ENCODE measurements at places on chromosomes 7 and 10. TPM values are rescaled to one million over a fixed set of nuclear protein-coding genes. Genes with fewer than 3 reads are reported as not detected.

DNA sequence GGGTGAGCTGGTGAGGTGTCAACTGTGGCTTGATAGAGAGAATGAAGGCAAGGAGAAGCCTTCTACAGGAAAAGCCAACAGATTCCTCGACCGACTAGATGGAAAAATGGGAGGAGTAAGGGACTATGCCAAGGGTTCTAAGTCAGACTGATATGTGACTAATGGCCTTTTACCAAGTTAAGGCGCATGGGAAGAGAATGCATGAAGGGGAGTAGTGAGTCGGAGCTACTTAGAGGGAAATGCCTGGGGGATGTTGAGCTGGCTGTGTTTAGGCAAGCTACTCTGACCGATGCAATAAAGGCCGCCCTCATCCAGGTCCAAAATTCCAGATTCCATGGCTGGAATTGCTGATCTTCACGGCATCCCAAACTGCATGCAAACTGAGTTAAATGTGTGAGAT is 48.2 kb downstream of the APBB1IP start:
- DNase-seq, result no peak

DNA sequence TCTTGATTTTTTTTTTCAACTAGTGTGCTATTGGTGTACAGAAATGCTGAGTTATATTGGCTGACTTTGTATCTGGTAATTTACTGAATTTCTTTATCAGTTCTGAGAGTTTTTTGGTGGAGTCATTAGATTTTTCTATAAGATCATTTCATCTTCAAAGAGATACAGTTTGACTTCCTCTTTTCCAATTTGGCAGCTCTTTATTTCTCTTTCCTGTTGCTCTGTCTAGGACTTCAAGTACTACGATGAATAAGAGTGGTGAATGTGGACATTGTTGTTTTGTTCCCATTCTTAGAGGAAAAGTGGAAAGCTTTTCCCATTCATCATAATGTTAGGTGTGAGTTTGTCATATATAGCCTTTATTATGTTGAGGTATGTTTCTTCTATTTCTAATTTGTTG is 50.2 kb downstream of the LOXL4 start:
- no peak for DNase-seq

- DNase-seq, result no peak
Observed at GRCh38 chr7:33114976-33115375, 5.8 kb upstream of the RP9 start.

Gene TAX1BP1
- 76.0 TPM for total RNA-seq

DNA sequence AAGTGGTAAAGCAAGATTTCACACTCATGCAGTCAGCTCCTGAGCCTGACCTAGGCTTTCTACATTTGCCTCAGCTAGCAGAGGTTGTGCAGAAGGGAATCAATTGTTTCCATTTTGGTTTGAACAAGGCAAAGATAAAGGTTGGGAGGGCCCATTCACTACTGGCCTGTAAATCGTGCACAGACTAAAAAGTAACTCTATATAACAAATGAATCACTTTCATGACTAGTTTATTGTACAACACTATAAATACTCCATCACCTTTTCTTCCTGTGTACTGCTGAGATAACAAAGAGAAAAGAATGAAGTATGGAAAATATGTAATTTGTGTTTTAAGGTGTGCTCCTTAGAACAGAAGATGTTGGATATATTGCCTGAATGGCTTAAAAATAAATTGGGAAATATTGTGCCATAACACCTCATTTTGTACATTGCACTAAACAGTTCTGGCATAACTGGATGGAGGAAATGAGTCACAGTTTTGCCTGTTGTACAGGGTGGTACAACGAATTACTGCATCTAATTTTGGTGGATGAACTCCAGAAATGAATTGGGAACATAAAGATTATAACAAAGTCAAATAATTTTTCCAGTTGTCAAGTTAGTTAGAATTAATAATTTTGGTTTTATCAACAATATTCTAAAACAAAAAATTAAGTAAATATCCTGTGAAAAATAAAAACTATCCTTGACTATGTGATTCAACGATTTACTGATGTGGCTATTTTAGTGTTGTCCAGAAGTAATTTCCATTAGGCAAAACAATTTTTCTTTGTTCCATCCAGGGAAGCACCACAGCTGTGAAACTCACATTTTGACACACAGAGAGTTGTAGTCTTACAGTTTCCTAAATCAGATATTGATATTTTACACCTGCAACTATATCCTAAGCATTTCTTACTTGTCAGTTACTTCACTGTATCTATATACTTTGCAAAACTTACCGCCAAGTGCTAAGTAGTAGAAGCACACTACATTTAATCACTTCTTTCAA is 18.0 kb downstream of the SEMA3C start:
- no peak for DNase-seq

- no peak for DNase-seq
Observed at GRCh38 chr10:31808258-31809218, 120.1 kb downstream of the ARHGAP12 start.

Gene PTF1A
- total RNA-seq, result not detected

DNA sequence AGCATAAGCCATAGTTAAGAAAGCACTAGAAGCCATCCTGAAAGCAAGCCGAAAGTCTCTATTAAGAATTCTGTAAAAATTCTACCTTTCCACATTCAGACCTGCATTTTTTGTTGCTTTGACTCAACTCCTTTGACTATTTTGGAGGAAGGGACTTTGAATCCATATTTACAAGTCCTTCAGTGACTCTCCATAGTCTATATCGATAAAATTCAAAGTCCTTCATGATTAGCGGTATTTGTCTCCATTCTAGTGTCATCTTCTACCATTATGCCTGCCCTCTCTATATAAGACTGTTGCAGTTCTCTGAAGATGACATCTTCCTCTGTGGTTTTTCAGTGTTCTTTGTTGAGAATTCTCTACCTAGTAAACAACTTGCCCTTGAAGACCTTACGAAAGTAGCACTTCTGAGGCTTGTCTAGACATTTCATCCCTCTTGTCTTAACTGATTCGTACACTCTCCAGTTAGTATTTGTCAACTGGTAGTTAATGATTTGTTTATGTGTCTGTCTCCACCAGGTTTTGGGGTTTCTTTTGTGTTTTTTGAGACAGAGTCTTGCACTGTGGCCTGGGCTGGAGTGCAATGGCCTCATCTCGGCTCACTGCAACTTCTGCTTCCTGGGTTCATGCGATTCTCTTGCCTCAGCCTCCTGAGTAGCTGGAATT is 1.7 kb downstream of the CCSER2 start:
- no peak for DNase-seq

DNA sequence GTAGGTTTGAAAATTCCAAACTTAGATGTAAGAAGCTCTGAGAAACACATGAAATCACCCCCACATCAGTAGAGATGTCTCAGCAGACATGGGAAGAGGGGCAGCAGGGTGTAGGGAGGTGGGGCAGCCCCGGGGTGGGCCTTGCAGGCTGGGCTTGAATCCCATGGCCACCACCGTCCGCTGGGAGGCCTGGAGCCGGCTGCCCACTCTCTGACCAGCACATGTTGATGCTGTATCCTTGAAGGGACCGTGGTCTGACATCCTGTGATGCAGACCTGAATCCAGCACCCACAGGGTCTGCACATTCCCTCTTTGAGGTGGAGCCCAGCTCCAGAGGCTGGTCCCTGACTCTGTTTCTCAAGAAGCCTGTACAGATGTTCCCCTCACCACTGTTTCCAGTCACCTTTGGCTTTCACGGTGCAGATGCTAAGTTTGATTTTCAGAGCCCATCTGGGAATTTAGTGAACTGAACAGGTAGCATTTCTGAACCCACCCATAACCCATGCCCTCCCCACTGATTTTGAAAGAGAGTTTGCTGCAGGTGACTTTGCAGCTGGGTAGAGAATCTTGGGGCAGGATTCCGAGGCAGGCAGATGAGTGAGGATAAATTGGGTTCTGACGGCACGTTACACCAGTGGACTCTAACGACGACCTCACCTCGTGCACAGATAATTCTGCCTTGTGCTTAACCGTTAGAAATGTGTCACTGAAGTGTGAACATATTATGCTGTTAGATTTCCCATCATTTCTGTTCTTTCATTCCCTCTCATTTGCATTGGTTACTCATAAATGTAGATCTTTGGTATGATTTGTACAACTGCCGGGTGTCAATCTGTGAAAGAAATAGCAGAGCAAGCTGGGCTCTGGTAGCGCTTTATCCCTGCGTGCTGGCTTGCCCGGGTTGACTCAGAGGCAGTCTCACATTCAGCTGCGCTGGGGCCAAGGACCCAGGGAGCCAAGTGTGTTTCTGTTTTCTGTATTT is 45.7 kb downstream of the IKZF1 start:
- DNase-seq, result no peak

DNA sequence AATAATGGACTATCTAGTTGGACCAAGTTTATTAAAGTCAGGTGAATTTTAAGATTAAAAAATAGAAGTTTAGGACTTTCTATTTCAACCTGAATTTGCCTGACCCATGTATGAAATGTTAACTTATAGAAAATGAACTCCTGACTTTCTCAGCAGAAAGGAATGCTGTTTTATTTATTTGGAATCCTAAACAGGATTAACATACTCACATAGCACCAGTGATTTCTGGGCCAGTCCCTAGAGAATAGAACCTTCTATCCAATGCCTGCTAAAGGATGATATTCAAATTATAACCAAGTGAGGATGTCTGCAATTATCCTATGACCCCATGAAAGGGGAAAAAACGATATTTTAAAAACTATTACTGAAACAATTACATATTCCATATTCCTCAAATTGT is 148.8 kb downstream of the CHRM2 start:
- no peak for DNase-seq

DNA sequence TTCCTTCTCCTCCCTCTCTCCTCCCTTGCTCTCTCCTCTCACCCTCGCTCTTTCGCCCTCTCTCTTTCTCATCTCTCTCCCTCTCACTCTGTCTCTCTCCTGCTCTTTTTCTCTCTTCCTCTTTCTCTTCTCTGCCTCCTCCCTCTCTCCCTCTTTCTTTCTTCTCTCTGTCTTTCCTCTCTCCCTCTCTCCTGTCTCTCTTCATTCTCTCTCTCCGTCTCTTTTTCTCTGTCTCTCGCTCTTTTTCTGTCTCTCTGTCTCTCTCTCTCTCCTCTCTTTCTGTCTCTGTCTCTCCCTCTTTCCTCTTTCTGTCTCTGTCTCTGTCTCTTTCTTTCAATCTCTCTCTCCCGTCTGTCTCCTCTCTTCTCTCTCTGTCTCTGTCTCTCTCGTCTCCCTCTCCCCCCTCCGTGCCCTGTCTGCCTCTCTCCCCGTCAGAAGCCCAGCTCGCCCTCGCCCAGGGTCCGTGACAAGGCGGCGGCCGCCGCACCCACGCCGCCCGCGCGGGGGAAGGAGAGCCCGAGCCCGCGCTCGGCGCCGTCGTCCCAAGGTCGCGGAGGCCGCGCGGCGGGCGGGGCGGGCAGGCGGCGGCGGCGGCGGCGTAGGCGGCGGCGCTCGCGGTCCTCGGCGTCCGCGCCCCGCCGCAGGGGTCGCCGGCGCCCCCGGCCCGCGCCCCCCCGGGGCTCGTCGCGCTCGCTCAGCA is 21.3 kb upstream of the HSPB1 start:
- DNase-seq, result no peak

DNA sequence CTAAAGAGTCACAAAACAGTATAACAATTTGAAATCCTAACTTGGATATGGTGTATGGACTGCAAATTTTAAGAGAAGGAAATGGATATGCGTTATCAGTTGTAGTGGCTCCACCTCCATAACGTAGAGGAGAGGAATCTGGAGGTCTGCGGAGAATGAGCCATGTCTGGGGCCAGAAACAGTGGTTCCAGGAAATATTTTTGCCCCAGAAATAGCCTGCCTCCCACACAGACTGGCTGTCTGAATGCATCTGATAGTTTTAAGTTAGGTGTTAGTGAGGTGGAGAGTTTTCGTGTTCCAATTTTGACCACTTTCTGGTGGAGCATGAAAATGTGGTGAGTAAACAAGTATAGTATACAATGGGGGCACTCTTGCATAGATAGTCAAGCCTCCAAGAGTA is 1.6 kb downstream of the PHTF2 start:
- no peak for DNase-seq

Gene PPP1R3C
- 5.5 TPM for total RNA-seq

Gene PLXNA4
- total RNA-seq, result 111 TPM

DNA sequence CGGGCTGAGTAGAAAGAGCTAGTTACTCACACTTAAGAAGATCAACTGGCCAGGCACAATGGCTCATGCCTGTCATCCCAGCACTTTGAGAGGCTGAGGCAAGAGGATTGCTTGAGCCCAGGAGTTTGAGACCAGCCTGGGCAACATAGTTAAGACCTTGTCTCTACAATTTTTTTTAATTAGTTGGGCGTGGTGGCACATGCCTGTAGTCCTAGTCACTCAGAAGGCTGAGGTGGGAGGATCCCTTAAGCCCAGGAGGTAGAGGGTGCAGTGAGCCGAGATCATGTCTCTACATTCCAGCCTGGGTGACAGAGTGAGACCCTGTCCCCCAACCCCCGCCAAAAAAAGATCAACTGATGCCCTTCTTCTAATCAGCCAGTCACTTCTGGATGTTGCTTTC is 74.6 kb upstream of the ATP6V0A4 start:
- DNase-seq, result no peak

GRCh38 chr10:86098187-86098881 is 268.3 kb downstream of the GRID1 start:
- no peak for DNase-seq

DNA sequence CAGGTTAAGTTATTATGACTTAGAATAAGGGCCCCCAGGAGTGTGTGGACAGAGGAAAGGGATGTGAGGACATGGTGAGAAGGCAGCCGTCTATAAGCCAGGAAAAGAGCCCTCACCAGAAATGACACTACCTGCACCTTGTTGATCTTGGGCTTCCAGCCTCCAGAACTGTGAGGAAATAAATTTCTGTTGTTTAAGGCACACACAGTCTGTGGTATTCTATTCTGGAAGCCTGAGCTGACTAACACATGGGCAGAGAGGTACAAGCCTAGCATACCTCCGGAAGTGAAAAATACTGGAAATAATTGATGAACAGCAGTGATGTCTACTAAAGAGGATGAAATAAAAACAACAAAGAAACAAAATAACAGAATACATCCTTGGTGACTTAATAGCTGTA is 46.1 kb upstream of the GRB10 start:
- no peak for DNase-seq

DNA sequence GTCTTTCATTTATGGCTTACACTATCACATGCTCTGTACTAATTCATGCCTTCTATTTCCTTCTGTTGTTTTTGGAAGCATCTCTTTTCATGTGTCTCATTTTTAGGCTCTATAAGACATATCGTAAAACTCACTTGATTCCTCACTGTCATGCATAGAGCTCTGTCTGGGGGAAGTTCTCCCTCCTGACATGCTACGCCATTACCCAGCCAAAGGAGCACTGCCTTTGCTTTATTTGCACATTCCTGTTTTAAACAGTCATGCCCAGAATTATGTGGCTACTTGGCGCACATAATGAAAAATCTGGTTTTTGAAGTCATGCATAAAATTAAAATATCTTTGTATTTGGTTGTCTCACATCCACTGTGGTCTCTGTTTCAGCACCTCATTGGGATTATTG is 17.6 kb upstream of the AKR1C3 start:
- no peak for DNase-seq

DNA sequence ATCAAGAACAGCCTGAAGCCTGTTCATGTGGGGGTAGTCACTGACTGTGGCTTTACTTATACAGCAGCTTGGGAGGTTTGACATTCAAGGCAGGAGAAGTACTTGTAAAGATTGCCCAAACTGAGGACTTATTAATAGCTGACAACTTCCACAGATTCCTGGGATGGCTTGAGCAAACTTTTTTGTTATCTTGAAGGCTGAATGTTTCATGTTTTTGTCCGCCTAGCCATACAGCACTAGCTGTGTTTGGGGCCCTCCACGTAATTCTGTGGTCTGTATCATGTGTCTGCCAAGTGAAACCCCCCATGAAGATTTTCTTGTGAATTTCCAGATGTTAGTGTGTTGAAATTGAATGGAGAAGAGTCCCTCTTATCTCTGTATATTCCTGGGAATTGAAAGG is 38.6 kb downstream of the FAS start:
- no peak for DNase-seq

GRCh38 chr10:52900593-52900992 is 128.0 kb upstream of the MBL2 start:
- DNase-seq, result no peak

- no peak for DNase-seq
Observed at GRCh38 chr7:125681508-125681907, 751.9 kb upstream of the POT1 start.
